ENCODE measurements at places on chromosomes 13 and 19.
A peak's percentile ranks its signal among the peaks of the same experiment; 100 is the strongest.

DNA sequence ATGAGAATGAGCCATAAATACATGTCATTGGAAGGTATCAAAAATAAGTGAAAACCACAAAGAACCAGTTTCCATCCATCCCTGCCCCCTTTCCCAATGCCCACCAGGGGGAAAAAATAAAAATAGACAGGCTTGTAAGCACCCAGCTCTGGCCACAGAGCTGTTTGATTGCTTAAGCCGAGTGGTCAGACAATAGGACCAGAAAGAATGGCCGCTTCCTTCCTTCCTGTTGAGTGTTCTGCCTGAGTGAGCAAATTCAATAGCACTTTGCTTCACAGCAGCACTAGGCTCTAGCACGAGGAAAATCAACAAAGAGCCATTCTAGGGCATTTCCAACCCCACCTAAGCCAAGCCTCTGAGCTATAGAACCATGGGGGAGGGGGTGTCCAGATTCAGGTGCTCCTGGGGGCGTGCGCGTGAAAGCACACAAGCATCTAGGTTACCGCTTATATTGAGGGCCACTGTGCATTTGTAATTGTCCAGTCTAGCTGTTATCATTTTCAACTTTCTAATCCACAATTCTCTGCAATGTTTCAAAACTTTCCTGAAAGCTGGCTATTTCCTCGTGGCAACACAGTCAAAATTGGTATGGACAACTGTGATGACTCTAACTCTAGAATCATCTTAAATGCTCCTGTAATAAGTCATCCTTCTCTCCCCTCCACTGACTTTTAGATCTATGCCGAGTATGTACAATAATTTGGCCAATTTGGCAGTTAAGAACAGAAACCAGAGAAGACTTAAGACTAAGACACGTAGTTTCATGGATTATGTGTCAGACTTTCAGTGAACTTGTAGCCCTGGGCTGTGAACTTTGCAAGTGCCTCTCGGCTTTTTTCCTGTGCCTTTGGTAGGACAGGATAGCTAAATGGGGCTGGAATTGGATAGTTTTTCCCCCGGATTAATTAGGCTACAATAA, 64.3 kb downstream of the SPRY2 start:
- no peak for DNase-seq
- no peaks in the 10 kb centered on the region for H3K4me1 ChIP-seq
- H3K4me3 ChIP-seq, result no peak overlapping the region
- no peak overlapping the region for H3K27ac ChIP-seq
- H3K27me3 ChIP-seq, result no peaks in the 10 kb centered on the region
- H3K36me3 ChIP-seq, result no peaks in the 10 kb centered on the region

- no peaks in the 10 kb centered on the region for H3K36me3 ChIP-seq
- H3K27me3 ChIP-seq, result peaks cover 52% of the 10 kb centered on the region
- no peaks in the 10 kb centered on the region for H3K4me1 ChIP-seq
- H3K4me3 ChIP-seq, result no peak overlapping the region
- H3K27ac ChIP-seq, result no peak overlapping the region
- no peak for DNase-seq
These were observed 402.7 kb downstream of the TBC1D4 start for GRCh38 chr13:75079226-75079625.

DNA sequence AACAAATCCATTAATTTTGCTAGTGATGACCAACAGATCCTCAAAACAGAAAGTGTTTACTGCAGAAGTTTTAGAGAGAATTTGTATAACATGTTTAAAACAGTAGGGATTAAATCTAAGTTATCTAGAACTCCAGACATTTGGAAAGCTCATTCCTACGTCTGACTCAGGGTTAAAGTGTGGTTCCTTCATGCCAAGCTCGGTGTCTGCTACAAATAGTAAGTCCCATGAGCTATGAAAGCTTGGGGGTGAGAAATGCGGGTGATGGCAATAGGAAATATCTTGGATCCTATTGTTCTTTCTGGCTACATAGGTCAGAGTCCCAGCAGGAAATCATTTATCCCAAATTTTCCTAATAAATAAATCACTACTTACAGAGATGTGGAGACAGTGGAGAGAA, 867.1 kb downstream of the UQCRFS1 start:
- H3K27me3 ChIP-seq, result peaks cover 10% of the 10 kb centered on the region
- DNase-seq, result no peak
- no peaks in the 10 kb centered on the region for H3K4me1 ChIP-seq
- no peak overlapping the region for H3K4me3 ChIP-seq
- H3K36me3 ChIP-seq, result peaks cover 2% of the 10 kb centered on the region

DNA sequence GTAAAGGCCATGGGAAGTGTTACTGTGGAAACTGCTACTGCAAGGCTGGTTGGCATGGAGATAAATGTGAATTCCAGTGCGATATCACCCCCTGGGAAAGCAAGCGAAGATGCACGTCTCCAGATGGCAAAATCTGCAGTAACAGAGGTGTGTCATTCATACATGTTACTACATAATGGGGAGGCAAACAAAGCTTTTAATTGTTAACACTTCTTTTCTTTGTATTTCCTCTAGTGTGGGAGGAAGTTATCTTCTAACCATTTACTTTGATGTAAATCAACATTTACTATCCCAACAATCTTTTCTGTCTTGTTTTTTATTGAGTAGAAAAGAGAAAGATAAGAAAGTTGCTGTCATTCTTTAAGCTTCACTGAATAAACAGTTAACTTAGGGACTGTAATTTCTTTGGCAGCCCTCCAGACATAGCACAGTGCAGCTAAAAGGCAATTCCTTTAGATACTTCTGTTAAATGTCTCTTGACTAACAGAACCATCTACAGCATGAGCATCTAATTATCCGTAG, 126.9 kb downstream of the ITGBL1 start:
- H3K4me1 ChIP-seq, result no peaks in the 10 kb centered on the region
- H3K4me3 ChIP-seq, result no peak overlapping the region
- no peak for DNase-seq
- peaks cover 15% of the 10 kb centered on the region for H3K27me3 ChIP-seq

DNA sequence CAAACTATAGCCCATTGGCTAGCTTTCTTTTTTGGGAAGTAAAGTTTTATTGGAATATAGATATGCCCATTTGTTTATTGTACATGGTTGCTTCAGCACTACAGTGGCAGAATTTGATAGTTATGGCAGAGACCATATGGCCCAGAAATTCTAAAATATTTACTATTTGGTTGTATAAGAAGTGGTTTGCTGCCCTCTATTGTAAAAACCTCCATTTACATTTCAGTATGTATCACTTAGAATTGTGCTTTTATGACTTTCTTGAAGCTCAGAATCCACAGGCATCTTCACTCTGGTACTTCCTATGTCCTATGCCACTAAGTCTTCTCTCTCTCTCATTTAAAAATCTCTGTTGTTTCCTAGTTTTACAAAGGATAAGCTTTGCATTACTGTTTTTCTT, 37.7 kb downstream of the DLEU7 start:
- no peaks in the 10 kb centered on the region for H3K36me3 ChIP-seq
- H3K27me3 ChIP-seq, result no peaks in the 10 kb centered on the region
- no peak for DNase-seq
- H3K4me1 ChIP-seq, result peaks cover 5% of the 10 kb centered on the region

GRCh38 chr13:48125794-48126228, 30.9 kb upstream of the MED4 start:
- H3K4me1 ChIP-seq, result peaks cover 10% of the 10 kb centered on the region
- H3K36me3 ChIP-seq, result peaks cover 8% of the 10 kb centered on the region
- H3K27ac ChIP-seq, result no peak overlapping the region
- no peak overlapping the region for H3K4me3 ChIP-seq

DNA sequence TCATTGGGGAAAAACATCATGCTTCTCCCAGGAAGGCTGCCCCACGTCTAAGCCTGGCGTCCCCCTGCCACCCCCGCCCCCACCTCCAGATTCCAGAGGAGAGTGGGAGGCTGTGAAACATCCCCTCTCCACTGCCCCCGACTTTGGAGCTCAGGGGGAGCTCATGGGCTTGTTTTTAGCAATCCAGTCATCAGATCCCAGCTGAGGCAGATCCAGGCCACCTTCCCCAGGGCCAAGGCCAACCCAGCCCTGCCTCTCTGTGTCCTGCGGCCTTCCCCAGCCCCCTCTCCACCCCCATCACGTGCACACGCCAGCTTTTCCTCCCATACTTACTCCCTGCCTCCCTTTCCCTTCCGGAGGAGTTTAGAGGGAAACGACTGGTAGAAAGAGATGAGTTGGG, 38.8 kb downstream of the SHISA2 start:
- DNase-seq, result no peak
- H3K4me1 ChIP-seq, result no peaks in the 10 kb centered on the region
- peak overlapping the region; percentile 64 for H3K27ac ChIP-seq
- peaks cover 6% of the 10 kb centered on the region for H3K36me3 ChIP-seq
- H3K27me3 ChIP-seq, result no peaks in the 10 kb centered on the region

DNA sequence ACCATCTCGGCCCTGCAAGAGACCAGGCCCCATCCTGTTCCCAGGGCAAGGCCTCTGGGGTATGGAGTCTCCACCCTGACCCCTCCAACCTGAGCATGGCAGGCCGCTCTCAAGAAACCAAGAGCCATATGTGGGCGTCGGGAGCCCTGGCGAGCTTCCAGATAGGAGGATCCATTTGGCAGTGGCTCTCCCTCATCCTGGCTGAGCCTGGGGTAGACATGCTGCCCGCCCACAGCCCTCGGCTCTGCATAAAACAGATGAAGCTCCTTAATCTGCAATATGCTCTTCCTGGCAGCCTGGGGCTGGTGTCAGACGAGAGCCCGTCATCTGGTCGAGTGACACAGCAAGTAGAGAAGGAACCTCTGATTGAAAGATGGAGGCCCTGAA, 6.1 kb downstream of the ATP13A1 start:
- no peak for DNase-seq
- no peak overlapping the region for H3K4me3 ChIP-seq
- no peak overlapping the region for H3K27ac ChIP-seq

GRCh38 chr19:12996406-12997094, 1.3 kb downstream of the NFIX start:
- H3K27me3 ChIP-seq, result no peaks in the 10 kb centered on the region
- no peak for DNase-seq
- peaks cover 16% of the 10 kb centered on the region for H3K4me1 ChIP-seq
- peak overlapping the region; percentile 91 for H3K4me3 ChIP-seq
- H3K27ac ChIP-seq, result no peak overlapping the region
- peaks cover 10% of the 10 kb centered on the region for H3K36me3 ChIP-seq

- no peaks in the 10 kb centered on the region for H3K36me3 ChIP-seq
- no peak overlapping the region for H3K27ac ChIP-seq
- H3K4me1 ChIP-seq, result no peaks in the 10 kb centered on the region
- no peaks in the 10 kb centered on the region for H3K27me3 ChIP-seq
- no peak for DNase-seq
These were observed 56.6 kb upstream of the GPC6 start for GRCh38 chr13:93169980-93170379.

DNA sequence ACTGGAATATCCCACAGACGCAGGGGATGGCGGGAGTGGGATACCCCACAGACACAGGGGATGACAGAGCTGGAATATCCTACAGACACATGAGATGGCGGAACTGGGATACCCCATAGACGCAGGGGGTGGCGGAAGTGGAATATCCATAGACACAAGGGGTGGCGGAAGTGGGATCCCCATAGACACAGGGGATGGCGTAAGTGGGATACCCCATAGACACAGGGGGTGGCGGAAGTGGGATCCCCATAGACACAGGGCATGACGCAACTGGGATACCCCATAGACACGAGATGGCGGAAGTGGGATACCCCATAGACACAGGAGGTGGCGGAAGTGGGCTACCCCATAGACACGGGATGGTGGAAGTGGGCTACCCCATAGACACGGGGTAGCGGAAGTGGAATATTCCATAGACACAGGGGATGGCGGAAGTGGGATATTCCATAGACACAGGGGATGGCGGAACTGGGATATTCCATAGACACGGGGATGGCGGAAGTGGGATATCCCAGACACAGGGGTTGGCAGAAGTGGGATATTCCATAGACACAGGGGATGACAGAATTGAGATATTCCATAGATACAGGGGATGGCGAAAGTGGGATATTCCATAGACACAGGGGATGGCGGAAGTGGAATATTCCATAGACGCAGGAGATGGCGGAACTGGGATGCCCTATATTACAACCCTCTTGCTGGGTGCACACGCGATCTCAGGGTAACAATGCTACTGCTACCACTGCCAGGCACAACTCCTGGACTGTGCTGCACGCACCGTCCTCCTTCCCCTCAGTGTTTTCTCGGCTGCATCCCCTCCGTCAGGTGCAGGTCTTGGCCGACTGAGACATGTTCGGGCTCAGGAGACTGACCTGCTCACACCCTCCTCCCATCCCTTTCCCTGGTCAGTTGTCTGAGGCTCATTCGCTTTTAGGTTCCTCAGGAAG, 28.1 kb downstream of the ZNF787 start:
- peak overlapping the region; percentile 85 for H3K27ac ChIP-seq
- no peak for DNase-seq
- H3K36me3 ChIP-seq, result peaks cover 24% of the 10 kb centered on the region
- peaks cover 23% of the 10 kb centered on the region for H3K4me1 ChIP-seq
- H3K27me3 ChIP-seq, result no peaks in the 10 kb centered on the region
- H3K4me3 ChIP-seq, result no peak overlapping the region

- peaks cover 17% of the 10 kb centered on the region for H3K27me3 ChIP-seq
- peak within 1 kb of the TSS; percentile 88 for H3K4me3 ChIP-seq
- peak; percentile 100 for DNase-seq
These were observed at the start of gene TRIM28 for GRCh38 chr19:58543826-58544590. TRIM28 (plus strand) TSS chr19:58544064; CDS start chr19:58544758, 694 bp downstream.

- peak; percentile 38 for DNase-seq
- peaks cover 18% of the 10 kb centered on the region for H3K4me1 ChIP-seq
- peak overlapping the region; percentile 90 for H3K4me3 ChIP-seq
These were observed 36.0 kb upstream of the NEK3 start for GRCh38 chr13:52195401-52195837.

GRCh38 chr13:110237875-110238817, 68.8 kb downstream of the COL4A1 start:
- H3K36me3 ChIP-seq, result no peaks in the 10 kb centered on the region
- H3K4me3 ChIP-seq, result no peak overlapping the region
- H3K4me1 ChIP-seq, result no peaks in the 10 kb centered on the region
- H3K27ac ChIP-seq, result no peak overlapping the region

DNA sequence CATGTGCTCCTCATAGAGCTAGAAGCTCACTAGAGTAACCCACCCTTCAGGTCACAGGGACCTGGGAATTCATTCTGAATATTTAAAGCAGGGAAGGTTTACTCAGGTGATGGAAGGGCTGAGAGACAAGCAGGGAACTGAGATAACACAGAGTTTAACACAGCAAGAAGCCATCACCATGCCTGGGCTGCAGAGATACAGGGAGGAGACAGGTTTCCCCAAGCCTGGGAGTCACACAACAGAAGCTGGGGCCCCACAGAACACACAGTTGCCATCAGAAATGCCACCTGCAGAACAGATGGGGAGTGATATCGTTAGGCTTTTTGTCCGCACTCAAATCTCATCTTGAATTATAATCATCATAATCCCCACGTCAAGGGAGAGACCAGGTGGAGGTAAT, 7.9 kb upstream of the CYSLTR2 start:
- peaks cover 11% of the 10 kb centered on the region for H3K27me3 ChIP-seq
- DNase-seq, result no peak
- no peak overlapping the region for H3K4me3 ChIP-seq
- H3K4me1 ChIP-seq, result no peaks in the 10 kb centered on the region
